NCI-H1417 treated with DMSO at 0.1 percent for 48 hours (cell line): ENCODE measurements at places on chromosomes 6 and 20.

DNA sequence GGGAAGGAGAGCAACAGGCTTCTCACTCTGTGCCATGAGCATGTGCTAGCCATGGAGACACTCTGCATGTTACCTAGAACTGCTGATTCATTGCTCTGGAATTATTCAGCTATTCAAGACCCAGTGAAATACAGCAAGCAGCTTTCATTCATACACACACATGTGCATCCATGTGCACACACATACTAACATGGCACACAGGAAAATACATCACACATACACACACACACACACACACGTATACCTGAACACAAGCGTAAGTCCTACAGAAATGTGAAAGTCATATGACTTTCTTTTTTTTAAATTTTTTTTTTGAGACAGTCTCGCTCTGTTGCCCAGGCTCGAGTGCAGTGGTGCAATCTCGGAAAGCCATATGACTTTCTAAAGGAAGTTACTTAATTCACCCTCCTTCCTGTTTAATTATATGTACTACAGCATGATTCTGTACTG lies 108.2 kb upstream of the NFATC2 start:
- no peak for DNase-seq

GRCh38 chr6:7922596-7922995 lies 12.0 kb upstream of the TXNDC5 start:
- DNase-seq = no peak

DNA sequence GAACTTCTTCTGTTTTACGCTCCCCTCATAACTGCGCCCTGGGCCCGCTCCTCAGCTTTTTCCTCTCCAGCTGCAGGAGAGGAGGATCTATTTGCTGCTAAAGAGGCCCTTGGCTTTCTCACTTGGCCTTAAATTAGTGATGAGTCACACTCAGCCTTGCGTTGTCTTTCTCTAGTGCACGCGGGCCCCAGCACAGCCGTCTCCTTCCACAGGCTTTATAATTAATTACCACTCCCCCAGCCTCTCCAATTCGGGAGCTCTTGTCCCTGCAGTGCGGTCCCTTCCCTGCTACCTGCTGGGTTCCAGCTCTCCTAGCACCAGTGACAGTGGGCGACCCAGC lies 25.2 kb downstream of the PACSIN1 start:
- no peak for DNase-seq

DNA sequence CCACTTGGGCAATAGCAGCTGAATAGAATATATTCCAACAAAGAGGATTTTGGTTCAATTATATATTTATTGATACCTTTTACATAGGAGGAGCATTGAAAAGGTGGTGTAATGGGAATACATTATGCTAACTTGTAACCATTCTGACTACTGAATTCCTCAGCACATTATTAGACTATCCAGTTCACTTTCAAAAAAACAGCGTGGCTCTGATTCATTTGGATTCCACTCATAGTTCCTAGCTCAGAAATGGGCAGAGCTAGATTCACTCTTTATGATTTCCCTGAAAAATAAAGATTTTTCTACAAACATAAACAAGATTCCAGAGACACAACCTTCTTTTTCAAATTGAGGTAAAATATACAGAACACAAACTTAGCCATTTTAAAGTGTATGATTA lies 9.2 kb upstream of the TRERF1 start:
- no peak for DNase-seq

GRCh38 chr6:21992178-21992967 lies 304.5 kb downstream of the PRL start:
- DNase-seq = no peak

DNA sequence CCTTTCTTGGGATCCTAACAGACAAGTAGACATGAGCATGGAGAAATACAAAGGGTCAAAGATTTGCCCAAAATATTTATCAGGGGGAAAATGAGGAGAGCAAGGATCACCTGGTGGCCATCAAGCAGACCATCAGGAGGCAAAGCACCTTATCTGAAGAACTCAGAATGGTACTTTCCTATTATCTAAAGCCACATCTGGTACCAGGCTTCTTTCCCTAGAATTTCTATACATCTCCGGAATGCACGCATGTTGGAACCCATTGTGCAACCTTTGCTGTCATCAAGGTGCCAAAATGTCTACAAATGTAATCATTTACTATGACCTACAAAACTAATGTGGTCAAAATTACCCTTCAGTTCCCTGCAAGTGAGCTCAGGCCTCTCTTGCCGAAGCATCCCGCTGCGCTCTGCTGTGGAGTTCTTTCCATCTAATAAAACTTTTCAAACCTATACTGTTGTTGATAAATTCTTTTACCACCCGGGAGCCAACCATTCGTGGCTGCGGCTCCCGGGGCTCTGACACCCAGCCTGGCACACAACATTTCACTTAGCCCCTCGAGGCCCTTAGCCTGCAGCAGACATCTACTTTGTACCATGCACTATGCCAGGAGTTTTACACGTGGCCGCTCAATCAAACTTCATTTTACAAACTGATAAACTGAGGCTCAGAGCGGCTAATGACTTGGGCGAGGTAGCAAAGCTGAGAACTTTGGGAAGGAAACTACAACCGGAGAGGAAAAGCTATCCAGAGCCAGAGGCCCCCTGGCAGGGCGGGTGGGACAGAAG lies 3.8 kb upstream of the CPXM1 start:
- DNase-seq = no peak

DNA sequence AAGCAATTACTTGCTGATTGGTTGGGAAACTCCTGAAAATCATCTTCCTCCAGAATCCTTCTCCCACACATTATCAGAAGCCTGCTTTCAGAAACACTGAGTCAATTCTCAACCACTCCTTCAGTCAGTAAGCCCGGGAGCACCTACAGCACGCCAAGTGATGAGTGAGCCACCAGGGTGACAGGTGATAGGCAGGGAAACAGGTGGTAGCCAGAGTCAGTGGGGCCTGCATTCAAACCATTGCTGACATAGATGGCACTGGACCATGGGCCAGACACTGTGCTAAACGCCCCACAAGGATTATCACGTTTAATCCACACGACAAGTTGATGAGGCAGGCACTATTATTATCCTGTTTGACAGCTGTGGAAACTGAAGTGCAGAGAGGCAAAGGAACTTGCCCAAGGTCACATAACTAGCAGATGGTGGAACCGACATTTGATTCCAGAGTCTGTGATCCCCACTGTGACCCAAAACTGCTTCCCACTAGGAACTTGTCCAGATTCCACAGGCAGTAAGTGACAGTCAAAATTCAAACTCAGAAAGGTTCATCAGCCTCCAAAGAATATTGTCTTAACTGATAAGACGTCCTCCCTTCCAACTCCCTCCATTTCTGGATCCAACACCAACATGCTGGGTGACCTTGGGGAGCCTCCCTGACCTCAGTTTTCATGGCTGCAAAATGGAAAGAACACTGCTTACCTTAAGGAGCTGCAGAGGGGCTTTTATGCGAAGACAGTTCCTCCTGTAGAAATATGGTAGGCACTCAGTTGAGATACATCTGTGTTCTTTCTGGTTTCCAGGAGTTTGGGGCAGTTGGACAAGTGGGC lies 23.9 kb upstream of the TOP1 start:
- DNase-seq = no peak
